HT-29 (cell line): ENCODE measurements at places on chromosomes 4 and X. TPM values are rescaled to one million over a fixed set of nuclear protein-coding genes. Genes with fewer than 3 reads are reported as not detected.
A peak's percentile ranks its signal among the peaks of the same experiment; 100 is the strongest.

SMARCA1 gene
- 8.7 and 9.4 TPM in 2 replicates for total RNA-seq

ITGB1BP2 gene
- total RNA-seq: 1.7 and 2.2 TPM in 2 replicates

SLITRK4 gene
- total RNA-seq: not detected in 2 replicates

NUP62CL gene
- 44.2 and 46.7 TPM in 2 replicates for total RNA-seq

MAMLD1 gene
- 0.08 and 0.15 TPM in 2 replicates for total RNA-seq

BBS12 gene
- 0.43 and 0.50 TPM in 2 replicates for total RNA-seq

DNA sequence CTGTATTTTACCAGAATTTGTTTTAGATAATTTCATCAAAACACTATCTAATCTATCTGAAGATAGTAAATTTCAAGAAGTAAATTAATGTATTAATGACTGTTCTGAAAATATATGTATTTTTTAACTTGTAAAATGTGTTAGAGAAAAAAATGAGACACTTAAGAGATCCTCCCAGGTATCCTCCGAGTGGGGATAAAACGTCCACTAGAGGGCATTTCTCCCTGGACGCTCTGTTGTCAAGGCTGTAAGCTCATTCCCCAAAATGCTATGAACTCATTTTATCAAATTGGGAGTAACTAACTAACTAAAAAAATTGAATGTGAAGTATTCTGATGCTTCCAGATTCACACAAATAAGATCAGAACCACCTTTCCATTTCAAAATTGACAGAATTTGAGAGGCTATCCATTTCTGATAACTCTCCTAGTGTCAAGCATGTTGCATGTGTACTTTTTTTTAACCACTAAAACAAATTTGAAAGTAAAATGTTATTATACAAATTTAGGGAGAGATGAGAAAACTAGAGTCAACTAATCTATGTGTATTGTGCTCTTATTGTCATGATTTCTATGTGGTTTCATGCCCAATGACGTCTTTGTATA is 337.3 kb upstream of the HS3ST1 start:
- DNase-seq: peak; percentile 77

DNA sequence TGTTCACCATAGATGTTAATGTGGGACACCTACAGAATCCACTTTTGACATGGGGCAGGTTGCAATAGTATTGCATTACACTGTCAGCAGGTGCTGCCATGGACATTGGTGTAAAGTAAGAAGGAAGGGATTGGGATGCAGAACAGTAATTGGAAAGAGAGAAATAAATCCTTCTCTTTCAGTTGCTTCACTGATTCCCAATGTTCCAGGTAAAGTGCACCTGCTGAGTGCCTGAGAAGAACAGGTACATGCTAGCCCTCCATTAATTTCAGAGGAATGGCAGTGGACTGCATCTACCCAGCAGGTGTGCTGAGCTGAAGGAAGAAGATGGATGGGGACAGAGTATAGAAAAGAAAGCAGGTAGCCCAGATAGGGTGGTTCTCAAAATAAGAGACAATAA is 248.5 kb downstream of the TENM3 start:
- DNase-seq: no peak

DNA sequence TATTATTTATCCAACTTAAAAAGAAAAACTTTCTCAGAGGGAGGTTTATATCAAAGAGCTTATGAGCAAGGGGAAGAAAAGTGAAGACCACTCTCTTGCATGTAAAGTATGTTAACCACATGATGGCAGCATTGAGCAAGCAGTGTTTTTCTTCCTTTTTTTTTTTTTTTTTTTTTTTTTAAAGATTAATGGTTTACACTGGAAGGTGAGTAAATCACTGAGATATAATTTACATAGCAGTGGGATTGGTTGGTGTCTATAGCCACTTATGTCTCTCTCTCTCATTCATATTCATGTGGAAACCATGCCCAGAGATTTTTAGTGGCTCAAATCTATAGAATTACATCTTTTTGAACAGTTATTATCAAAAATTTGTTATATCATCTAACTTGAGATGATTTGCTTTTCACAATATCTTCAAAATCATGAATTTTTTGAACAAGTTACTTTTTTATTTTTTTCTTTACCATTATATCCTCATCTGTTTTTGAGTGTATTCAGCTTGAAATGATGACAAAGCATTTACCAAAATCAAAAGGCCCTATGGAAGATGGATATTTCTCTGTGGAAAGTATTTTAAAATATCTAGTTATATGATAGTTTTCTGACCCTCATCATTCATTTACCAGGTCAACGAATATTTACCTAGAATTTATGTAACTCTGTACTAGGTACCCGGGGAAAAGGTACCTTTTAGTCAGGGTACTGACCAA is 31.6 kb downstream of the MTHFD2L start:
- DNase-seq: peak; percentile 83

DNA sequence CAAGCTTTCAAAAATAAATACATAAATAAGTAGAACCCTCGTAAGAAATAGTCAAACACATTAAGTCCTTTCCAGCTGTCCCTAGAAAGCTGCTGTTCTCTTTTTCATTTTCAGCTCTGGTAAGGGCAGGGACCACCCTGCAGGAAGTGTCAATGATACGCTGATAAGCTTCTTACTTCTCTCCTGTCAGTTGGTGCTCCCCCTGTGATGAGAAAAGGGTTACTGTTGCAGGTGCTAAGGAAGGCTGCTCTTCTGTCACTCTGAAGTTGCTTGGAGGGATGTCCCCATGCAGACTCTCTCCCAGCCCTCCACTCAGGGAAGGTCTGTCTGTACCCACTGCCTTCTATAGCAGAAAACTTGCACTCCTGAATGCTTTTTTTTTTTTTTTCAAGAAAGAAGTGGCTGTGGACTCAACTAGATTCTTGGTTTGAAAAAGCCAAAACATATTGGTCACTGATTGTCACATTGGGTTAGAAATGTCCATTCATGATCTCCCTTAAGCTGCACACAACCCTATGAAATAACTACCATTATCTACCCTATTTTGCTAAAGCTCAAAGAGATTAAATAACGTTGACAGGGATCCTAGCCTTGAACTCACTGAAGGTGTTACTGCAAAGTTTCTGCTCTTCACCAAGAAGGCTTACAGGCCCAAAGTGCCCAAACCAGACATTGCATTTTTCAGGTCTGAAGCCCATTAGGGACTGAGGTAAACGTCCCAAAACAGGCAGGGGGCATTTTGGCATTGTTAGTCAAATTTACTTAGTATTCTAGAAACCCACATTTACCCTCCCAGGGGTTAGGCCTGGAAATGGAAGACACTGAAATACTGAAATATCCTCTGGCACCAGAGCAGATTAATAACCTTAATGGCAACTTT is 1.2 kb downstream of the CXCL3 start:
- no peak for DNase-seq

DNA sequence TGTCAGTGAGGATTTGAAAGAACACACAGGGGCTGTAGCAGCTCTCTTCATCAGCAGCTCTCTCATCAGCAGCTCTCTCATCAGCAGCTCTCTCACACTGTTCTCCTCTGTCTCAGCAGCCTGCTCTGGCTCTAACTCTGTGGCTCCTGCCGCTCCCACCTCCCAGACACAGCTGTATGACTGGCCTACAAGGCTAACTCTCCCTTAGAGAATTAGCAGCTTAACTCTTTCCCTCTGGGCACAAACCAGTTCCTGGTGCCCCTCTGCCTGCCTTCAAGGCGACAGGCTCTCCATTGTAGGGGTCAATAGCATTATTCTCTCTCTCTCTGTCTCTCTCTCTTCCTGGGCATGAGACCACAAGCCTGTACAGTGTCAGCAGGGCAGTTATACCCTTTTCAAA is 385.6 kb upstream of the PCDH10 start:
- no peak for DNase-seq

DNA sequence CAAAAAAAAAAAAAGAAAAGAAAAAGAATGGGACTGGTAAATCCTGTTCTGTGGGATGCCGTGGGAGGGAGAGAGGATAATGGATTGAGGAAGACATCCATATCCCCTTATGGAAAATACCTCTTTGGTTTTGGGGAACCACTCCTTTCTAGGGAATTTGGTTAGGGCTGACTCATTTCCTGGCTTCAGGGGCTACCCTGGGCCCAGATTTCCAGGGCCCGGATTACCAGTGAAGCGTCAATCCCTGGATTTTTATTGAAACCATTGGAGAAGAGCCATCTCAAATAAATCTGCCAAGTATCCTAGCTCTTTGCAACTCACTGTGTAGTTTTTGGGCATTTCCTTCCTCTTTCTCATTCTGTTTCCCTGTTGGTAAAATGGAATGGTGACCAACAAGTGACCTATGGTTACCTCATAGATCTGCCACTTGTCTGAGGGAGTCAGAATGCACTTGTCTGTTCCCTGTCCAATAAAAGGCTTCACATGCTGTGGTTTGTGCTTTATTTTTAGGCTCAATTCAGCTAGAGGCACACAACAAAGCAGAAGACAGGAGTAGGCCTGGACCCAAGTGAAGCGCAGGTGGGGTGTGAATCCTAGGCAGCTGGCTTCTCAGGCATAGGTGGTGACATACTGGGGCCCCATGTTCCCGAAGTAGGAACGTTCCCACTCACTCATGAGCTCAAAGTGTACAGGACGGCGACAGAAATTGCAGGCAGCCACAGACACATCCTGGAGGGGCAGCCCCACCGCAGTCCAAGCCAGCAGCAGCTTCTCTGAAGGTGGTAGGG is 8.6 kb downstream of the APEX2 start:
- no peak for DNase-seq

DNA sequence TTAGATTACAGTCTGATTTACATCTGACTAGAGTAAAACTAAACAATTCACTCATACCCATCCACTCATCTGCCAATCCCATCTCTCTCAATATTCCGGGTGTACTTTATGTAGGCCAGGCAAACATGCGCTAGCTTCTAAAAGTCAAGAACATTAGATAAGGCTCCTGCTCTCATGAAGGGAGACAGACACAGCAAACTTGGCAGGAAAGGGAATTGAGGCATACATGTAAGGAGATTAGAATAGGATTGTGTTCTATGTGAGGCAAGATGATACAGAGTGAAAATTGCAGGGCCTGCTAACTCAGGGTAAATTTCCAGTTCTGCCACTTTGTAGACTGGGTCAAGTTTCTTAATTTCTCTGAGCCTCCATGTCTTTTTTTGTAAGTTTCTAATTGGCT is 135.8 kb downstream of the CDS1 start:
- DNase-seq: no peak

DNA sequence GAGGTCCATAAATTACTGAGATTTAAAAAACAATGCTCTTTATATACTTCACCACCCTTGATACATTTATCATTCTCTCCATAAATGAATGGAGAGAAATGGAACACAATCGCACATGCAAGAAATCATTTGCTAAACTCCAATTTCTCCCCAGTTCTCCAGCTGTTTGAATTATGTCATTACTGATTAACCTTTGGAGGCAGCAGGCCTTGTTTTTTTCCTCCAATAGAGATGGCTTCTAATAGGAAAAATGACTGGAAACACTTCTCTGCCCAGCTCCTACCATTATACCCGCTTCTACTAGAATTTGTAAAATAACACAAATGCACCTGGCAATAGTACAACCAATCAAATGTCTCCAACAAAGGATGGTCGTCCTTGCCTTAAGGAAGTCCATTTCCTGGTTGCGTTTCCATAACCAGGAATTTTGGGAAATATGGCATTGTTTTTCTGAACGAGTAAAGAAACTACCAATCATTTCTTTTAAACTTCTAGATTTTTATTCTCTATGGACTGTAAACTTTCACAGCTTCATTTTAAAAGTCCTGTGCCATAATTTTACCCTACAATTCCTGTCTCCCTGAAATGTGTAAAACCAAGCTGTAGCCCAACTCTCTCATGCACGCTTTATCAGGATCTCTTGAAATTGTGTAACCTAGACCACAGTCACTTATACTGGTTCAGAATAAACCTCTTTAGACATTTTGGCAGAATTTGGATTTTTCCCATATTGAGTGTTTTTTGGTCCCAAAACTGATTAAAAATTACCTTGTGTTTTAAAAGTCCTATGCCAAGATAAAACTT is 60.1 kb downstream of the APBB2 start:
- DNase-seq: no peak

- no peak for DNase-seq
These were observed 49.8 kb upstream of the LGI2 start for GRCh38 chr4:25080571-25080970.

DNA sequence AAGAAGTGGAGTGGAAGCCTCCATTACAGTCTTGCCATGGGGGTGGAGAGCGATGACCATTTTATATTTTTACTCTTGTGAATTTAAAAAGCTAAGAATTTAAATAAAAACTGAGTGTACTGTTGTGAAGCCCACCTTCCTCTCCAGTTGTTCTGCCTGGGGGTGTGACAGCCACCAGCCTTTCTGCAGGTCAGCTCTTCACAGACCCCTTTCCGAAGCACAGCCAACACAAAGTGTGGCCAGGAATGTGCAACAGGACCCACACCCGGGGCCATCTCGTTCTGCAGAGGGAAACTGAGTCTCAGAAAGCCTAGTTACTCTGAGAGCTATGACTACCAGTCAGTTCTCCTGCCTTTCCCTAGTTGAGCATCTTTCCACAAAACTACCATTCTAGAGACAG is 1.4 kb downstream of the GRPEL1 start:
- DNase-seq: no peak

DNA sequence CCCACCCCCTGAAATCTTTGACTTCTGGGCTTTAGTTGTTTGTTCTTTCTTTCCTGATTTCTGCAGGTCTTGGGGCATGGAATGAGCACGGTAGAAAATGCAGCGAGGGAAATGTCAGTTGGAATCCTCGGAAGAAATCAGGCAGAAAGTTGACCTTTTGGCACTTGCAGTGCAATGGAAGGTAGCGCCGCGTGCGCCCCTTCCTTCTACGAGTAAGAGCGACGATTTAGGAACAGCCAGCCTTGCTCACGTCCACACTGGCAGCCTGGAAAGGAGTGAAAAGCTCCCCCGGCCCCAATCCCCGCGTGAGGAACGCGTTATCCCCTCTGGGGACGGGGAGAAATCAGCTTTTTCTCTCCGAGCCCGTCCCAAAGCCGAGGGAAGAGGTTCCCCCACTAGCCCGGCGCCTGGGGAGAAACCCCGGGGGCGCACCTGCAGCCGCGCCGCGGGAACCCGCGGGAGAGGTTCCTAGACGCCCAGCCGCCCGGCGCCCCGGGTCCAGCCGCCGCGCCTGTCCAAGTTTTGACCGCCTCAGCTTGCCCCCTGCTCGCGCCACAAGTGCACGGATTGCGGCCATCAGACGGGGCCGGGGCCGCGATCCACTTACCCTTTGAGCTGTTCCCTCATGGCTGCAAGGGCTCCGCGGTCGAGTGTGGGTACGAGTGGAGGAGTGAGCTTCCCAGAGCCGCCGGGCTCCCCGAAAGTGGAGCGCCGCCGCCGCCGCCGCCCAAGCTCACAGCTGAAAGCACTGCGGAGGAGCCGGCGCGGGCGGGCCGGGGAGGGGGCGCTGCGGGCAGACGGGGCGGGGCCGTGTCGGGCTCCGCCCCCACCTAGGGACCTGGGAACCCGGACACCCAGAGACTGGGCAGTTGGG is 194.6 kb upstream of the FTHL17 start:
- no peak for DNase-seq

DNA sequence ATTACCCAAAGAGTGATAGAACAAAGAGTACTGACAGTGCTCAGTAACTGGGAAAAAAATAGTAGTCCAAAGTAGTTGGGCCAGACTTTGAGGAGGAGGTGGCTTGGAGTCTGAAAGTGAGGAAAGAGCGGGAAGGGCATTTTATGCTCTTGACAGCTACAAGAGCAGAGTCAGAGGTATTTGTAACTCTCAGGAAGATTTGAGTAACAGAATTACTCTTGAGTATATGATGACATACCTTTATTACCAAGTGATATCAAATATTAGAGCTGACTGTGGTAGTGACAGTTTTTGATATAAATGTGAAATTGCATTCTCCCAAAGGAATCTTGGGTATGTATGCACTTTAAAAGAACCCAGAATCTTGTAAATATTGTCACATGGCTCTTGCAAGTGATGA is 2.2 kb downstream of the SLAIN2 start:
- DNase-seq: peak; percentile 12
